Stimulated activated CD4-positive, alpha-beta T cell treated with anti-CD3 and anti-CD28 coated beads, TNF-alpha, amount 100 ng/mL, for 24 hours (primary cell): ENCODE measurements at places on chromosomes 2 and 18.

- no peak for DNase-seq
These were observed 111.8 kb upstream of the SLC35G4 start for GRCh38 chr18:11497585-11497984.

DNA sequence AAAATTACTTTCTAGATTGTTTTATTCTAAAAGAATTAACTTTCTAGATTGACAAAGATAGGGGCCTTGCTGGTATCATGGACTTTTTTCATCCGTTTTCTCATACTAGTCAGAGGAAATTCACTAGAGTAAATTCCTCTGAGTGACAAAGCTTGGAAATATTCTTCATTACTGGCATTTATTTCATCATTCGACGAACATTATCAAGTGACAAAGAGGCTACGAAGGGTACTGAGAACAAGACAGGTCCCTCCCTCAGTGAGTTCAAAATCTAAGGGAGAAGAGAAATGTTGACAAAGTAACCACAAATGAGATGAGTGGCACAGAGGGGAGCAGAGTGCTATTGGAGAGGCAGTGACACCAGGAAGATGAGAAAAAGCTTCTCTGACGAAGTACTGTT, 4.3 kb downstream of the EPG5 start:
- no peak for DNase-seq

DNA sequence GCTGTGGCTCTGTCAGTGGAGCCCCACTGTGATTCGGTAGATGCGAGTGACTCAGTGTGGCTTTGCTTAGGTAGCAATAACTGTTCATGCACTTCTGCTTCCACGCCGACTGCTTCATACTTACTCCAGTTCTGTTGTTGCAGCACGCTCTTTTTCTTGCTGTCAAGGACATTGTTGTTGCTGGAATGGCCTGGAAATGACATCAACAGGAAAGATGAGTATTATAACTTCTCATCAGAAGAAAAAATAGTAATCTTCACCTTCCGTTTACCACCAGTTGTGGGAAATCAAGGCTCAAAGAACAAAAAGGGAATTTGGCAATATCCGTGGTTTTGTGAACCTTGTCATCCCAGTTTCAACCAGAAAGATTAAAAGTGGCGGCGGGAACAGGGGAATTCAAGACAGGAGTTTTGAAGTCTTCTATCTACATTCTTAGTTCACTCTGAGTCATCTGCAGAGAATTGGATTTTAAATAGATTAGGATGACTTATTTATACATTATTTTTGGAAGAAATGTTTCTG, 8.3 kb downstream of the TM4SF20 start:
- no peak for DNase-seq

DNA sequence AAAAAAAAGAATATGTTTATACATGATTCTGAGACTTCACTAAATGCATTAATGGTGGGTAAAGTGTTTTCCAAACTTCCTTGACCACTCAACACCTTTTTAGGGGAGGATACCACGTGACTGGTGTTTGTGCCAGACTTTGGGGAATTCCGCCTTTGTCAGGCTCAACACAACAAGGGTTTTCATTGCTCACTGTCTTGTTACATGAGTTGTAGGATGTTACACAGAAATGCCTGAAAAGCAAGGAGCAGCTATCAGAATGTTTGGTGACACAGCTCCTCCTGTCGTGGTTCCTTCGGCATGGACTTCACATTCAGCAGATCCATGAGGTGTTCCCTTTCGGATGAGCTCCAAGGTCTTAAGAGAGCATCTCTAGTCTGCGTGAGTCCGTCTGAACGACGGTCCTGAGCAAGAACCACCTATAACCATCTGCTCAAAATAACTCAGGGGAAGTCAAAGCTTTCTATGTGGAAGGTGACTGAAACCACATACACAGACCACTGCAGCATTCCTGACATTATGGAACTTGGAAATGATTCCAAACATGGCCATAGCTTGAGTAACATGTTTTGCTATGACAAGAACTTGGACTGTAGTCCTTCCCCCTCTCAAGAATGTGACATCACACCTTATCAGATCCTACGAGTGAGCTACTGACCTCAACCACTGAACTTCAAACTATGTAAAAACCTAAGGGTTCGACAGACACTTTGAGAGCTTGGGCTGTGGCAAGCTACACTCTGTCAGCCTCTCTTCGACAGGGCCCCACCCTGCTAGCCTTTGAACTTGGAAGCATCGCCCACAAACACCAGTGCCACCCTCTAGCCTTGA, 57.5 kb downstream of the MCFD2 start:
- no peak for DNase-seq

DNA sequence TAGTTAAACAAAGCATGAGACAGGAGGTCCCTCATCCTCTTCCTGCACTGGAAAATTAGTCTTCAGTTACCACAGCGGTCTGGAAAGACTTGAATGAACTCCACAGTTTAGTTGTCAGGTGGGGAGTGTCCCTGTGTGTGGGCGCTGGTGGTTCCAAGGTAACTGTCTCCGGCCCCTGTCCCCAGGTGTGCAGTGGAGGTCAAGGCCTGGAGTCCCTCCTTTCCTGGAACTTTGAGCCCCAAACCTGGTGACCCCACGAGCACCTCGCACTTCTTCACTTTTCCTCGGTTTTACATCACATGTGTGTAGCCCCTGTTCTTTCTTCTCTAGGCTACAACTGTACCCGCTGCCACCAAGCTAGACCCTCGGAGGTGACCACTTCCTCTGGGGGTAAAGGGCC, 28.0 kb upstream of the INHBB start:
- DNase-seq = no peak

GRCh38 chr18:63148449-63149301, 170.9 kb downstream of the BCL2 start:
- no peak for DNase-seq

DNA sequence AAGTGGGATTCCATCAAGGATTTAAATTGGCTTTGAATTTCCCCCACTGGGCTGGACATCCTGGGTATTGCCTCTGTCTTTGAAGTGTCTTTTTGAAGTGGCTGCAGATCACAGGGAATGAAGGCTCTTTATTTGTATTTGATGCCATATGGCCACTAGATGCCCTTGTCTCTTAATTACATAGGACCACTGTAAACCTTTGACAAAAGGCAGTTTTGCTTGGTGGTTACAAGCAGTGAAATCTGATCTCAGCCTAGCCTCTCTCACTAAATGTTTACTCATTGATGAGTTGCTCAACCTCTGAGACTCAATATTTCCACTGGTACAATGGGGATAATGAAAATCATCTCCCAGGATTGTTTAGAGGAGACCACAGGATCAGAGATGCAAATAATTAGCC, 102.2 kb downstream of the INSIG2 start:
- DNase-seq = no peak
